AML-193 (cell line): ENCODE measurements at places on chromosomes 3 and 15.

DNA sequence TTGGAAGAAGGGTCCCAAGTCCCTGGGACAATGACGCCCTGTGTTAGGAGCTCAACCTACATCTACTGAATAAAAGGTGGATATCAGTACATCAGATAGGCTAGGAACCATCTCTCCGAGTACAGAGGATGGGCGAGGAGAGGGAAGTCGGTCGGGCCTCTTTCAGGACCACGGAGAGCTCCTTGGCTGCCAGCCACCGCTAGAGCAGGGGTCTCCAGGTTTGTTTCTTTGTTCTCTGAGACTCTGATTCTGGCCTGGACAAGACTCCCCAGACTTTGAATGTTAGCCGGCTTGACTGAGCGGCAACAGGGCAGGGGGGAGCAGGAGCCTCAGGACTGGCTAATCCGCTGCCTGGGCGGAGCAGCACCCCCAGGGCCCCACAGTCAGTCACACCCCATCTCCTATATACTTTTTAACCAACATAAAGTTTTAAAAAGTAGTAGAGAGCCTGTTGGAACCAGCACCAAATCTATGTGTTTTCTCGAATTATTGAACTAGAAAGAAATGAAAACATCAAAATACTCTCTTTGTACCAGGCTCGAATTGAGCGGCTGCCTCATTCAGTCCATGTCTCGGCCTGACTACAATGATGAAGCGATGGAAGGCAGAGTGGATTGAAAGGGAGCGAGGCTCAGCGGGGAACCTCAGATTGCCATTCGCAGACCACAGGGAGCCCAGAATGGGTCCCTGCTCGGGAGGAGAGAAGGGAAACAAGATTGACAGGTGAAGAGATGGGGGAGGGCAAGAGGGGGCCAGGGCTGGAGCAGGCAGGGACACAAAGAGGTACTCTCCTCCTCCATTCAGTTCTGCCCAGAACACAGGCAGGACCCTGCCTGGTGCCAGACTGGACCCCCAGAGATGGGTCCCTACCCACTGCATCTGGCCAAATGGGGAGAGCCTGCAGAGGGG is 131.6 kb downstream of the TPRA1 start:
- DNase-seq: no peak

DNA sequence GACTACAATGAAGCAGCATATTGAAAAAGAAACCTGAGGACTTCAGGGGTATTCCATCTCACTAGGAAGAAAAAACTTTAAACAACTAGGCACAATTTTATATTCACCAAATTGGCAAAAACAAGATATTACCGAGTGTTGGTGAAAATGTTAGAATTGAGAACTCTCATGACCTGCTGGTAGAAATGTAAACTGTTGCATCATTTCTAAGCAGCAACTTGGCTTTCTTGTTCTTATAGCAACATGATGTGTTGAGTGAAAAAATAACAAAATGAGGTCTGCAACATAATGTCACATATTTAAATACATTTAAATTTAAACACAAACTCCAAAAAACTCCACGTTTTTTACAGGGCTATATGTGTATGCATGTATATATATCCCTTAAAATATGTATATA is 59.0 kb upstream of the SPPL2A start:
- no peak for DNase-seq

GRCh38 chr3:127839099-127839498 is 16.8 kb upstream of the MGLL start:
- no peak for DNase-seq

DNA sequence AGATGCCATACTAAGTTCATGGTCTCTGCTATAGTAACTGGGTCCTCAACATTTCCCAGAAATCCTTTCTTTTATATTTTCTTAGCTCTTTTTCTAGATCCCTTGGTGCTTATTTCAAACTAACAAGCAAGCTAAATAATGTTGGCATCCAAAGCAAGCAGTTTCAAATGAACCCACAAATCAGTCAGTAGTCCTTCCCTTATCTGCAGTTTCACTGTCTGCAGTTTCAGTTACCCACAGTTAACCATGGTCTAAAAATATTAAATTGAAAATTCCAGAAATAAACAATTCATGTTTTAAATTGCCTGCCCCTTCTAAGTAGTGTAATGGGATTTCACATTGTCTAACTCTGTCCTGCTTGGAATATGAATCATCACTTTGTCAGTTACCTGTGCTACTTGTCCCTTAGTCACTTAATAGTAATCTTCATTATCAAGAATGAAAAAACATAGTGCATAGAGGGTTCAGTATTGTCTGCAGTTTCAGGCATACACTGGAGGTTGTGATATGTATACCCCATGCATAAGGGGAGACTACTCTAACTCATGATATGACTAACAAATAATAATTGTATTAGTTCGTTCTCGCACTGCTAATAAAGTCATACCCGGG is 633.7 kb downstream of the MECOM start:
- no peak for DNase-seq

DNA sequence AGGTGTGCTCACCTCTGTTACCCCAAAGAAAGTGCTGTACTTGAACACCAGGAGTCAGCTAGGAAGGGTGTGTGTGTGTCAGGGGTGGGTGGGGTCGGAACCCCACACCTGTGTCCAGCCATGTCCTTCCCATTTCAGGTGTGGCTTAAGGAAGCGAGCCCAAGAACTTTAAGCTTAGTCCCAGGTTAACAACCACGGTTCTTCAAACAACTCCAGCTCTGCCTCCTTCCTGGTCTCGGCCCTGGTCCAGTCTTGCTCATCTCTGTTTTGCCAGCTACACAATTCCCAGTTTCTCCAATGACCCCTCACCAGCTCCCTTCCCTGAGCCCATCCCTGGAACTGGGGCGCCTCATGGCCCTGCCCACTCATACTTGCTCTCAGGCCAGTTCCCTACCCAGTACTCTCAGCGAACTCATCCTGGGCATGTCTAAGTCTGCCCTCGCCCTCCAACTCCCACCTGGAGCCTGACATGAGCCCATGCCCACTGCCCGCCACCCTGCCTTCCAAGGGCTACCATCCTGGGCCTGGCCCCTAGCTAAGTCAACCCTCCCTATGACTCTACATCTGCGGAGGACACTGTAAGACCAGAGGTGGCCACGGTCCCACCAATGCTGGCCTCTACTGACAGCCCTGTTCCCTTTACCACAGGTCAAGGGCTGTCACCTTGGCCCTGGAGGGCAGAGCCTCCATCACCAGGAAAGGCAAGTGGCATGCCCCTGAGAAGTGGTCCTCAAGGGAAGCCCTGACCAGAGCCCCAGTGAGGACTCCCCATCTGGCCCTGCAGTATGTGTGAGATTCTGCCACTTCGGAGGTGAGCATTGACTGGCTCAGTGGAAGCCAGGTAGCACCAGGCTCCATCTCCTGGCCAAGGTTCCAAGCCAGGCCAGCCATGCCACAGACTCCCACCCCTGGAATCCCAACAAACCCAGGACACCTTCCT is 9.2 kb downstream of the POC1A start:
- no peak for DNase-seq

DNA sequence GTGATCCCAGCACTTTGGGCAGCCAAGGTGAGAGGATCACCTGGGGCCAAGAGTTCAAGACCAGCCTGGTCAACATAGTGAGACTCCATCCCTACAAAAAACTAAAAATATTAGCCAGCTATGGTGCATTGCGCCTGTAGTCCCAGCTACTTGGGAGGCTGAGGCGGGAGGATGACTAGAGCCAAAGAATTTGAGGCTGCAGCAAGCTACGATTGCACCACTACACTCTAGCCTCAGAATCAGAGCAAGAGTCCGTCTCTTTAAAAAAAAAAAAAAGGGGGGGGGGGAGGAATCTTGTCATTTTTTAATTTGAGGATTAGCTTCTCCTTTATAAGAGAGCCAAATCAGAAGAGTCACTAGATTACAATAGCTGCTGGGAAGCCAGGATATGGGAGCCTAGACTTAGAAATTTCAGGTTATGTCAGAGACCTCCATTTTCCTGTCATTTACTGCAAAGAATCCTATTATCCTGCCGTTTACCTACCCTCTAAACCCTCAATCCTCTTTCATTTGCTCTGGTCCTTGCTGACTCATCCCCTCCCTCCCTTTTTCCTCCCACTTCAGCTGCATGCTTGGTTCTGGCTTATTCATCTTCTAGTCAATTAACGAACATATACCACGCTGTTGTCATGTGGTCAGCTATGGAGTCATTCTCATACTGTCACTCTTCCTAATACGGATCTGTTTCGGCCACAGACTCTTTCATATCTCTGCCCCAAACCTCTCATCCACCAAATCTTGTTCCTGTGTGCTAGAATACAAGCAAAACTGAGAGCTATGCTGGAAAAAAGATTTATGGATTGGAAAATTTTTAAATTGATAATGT is 83.8 kb upstream of the PPIB start:
- no peak for DNase-seq

DNA sequence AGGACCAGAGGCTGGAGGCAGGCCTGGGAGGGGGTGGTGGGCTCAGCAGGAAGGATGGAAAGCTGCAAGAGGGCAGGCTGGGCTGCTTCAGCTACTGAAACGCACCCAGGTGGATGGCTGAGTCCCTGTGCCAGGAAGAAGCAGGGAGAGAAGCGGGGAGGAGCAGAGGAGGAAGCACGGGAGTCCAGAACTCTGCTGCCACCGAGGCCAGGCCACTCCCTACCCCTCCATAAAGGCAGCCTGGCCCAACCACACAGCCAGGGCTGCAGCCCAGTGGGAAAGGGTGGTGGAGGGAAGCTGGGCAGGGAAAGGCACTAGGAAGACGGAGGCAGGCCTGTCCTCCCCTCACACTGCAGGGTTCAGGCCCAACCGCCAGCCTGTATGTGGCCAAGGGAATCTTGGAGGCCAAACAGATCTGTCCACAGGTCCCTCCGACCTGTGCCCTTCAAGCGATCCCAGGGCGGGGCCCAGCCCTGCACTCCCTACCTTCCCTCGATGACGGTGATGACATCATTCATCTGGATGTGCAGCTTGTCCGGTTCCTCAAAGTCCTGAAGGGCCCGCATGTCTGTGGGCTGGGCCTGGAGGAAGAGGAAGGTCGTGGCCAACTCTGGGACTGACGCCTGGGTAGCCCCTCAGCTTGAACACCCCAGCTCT is 30.5 kb downstream of the TNK2 start:
- DNase-seq: no peak

DNA sequence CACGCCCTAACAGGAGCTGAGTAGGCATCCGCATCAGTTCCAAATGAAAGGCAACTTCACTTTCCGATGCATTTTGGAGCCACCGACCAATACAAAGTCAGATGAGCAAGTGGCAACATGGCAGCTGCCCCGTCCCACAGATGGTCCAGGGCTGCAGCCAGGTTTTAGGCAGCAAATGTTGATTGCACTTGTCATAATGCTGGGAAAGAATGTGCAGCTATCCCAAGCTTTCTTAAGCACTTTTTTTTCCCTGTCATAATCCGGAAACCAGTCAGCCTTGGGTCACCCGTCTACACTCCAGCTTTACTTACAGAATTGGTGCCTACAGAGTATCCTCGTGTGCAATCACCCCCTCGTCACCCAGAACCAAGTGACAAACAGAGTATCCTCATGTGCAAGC is 147.7 kb downstream of the CHSY1 start:
- DNase-seq: no peak

- DNase-seq: no peak
Measured at GRCh38 chr3:170864525-170865208, 5.3 kb downstream of the RPL22L1 start.

GRCh38 chr3:120853416-120853815 is 54.6 kb upstream of the STXBP5L start:
- DNase-seq: no peak

DNA sequence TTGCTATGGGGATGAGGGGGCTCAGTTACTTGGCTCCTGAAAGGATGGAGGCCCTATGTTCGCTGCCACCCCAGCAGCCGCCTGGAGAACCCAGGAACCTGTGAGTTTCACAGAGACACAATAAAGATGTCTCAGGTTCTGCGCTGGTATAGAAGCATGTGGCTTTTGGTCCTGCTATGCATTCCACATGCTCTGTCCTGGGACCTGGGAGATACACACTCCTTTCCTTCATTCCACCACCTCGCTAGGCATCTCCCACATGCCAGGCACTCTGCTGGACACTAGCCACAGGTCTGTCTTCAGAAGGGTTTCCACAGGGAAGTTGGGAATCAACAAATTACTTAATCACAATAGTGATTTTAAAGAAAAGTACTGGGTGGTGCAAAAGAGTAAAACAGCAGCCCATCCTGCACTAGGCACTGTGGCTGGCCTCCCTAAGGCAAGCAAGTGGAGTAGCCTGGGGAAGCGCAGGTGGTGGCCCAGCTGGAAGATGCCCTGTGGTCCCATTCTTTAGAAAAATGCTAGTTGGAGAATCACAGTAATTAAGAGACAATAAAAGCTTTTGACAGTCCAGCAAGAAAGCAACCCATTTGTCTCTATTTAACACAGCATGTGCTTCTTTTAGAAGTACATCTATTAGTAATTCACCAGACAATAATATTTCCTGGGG is 408.9 kb upstream of the WNT5A start:
- DNase-seq: no peak

GRCh38 chr15:67144609-67145311 is 79.4 kb downstream of the SMAD3 start:
- no peak for DNase-seq

GRCh38 chr15:85870216-85871014 is 75.7 kb upstream of the KLHL25 start:
- DNase-seq: no peak

DNA sequence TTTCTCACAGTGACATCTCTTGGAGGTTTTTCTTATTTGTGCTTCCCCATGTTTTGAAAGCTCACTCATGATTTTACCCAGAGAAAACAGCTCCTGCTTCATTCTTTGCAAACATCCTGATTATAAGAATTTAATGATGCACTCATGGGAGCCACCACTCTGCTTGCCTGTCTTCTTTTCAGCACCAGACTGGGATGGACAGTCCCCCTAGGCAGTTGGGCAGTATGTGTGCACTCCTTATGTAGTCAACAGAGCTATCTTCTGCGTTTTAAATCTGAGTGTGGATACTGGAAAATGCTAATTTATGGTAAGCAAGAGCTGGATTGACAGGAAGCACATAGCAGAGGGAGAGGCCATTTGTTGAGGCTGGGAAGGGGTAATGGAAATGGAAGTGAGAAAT is 276.1 kb downstream of the AGBL1 start:
- no peak for DNase-seq

DNA sequence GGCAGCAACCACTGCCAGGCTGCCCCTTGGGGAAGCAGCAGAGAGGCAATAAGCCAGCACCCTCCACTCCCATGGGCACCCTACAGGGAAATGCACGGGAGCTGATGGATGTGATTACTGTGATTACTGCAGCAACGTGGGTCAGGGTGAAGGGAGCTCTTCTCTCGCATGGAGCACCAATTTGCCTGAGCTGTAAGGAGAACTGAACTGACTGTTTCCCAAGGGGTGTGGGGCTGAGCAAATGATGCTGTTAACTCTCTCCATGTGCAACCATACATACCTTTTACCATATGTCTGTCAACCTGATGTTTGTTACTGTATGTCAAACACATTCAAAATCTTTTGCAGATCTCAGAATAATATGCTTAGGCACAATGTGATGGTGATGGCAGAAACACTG is 680.6 kb downstream of the SQOR start:
- no peak for DNase-seq

DNA sequence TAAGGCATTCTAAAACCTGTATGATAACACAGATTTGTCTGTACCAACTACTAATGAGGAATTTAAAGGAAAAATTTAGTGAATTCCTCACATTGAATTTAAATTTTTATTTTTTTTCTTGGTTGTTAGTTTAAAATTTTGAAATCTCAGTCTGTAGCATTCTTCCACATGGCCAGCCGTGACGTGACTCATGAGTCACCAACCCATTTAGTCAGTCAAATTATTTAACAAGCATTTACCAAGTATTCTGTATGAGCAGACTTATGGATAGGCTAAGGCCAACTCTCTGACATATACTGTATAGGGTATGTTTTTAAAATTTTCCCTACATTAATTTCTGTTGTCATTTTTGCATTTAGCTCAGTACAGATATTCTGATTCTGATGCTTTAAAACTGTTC is 112.9 kb downstream of the CNTN4 start:
- DNase-seq: no peak
